ENCODE measurements at places on chromosomes 5 and 9.

DNA sequence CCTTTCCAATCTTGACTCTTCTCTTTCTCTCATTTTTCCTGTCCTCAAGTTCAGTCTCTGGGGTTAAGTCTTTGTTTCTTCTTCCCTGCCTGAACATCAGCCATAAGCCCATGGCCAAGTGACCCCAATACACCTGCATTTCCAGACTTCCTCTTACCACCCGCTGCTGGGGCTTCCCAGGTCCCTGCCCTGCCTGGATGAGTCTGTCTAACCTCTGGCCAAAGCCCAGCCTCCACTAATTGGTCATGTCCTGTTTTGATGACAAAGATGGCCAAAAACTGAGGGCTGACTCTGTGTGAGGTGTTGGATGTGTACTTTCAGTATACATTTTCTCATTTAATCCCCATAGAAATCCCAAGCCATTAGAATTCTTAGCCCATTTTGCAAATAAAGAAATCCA, 47.3 kb downstream of the SH3TC2 start:
- DNase-seq = no peak

- no peak for DNase-seq
These were observed 25.5 kb downstream of the CDH6 start for GRCh38 chr5:31218978-31219377.

GRCh38 chr5:151095341-151096000, 14.6 kb upstream of the TNIP1 start:
- no peak for DNase-seq

GRCh38 chr9:130755377-130756007, 61.9 kb downstream of the EXOSC2 start:
- DNase-seq = no peak

DNA sequence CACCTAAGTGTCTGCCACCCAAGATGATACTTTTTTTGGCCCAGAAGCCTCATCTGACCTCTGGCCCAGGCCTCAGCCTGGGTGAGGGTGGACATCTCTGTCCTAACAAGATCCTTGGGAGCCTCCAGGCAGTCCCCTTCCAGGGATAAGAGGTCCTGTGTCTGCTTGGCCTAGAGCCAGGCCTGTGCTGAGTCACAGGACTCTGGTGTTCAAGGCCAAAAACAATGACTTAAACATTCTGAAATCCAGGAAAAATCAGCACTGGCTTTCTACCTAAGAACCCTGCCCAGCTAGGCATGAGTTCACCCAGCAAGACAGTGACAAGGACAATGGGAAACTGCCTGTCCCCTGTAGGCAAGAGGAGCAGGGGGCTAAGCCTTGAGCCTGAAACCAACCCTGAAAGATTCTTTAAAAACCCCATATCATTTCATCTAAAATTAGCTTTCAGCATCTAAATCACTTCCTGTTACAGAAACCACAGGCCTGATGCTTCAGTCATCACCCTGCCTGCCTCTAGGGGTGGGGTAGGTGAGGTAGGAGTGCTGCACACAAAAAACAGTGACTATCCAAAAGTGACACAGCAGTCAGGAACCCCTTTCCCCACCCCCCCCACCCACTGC, 29.9 kb downstream of the CSF2 start:
- DNase-seq = peak; percentile 90

- DNase-seq = no peak
These were observed 9.0 kb upstream of the SPINK4 start for GRCh38 chr9:33230756-33231622.

Data from GM12864 (cell line).